Right ventricle myocardium inferior (tissue), 1 donor: ENCODE measurements at places on chromosomes 6 and 20. TPM values are rescaled to one million over a fixed set of nuclear protein-coding genes. Genes with fewer than 3 reads are reported as not detected.

Gene ID1
- total RNA-seq: 98.9 TPM

Gene NFATC2
- 2.1 TPM for total RNA-seq

Gene POU3F2
- total RNA-seq: not detected

Gene VGLL2
- not detected for total RNA-seq

Gene BMP7
- total RNA-seq: 27.2 TPM

Gene TMC2
- total RNA-seq: 0.08 TPM

Gene ARMH2
- not detected for total RNA-seq

Gene C6orf58
- total RNA-seq: not detected

Gene EBF4
- total RNA-seq: 4.7 TPM

GRCh38 chr20:63032026-63032800, 25.4 kb upstream of the BHLHE23 start:
- DNase-seq: no peak

GRCh38 chr20:24720957-24721356, 228.1 kb upstream of the CST7 start:
- DNase-seq: no peak

- DNase-seq: no peak
Observed at GRCh38 chr6:139161817-139162284, 27.0 kb downstream of the HECA start.

DNA sequence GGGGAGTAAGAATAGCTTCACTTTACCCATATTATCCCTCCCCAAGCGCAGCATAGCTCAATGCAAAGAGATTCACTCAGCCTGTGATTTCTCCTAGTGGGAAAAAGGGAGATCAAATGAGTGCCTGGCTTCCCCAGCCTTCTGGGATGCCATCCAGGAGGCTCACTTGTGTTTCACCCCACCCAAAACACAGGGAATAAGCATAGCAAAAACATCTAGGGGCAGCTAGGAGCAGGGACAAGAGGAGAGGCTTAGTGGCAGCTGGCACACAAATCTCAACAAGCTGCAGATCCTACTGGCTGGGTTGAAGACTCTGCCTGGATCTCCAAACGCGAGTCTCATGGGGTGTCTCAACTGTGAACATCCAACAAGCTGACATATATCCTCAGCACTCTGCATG, 715.8 kb downstream of the RNF144B start:
- DNase-seq: no peak

DNA sequence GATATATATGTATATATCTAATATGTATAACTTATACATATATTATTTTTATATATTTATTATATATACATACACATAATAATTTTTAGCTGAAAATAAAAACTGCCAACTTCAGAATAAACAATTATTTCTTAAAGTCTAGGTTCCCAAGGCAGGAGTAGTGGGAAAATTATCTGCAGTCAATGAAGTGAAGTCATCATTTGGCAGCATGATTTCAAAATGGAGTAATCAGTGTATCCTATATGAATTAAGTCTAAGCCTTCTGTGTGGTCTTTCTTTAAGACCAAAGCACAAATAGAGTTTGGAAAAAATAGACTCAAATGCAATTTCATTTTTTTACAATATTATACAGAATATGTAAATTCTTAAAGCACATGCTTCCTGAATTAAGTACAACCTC, 251.0 kb downstream of the SAMD5 start:
- no peak for DNase-seq

DNA sequence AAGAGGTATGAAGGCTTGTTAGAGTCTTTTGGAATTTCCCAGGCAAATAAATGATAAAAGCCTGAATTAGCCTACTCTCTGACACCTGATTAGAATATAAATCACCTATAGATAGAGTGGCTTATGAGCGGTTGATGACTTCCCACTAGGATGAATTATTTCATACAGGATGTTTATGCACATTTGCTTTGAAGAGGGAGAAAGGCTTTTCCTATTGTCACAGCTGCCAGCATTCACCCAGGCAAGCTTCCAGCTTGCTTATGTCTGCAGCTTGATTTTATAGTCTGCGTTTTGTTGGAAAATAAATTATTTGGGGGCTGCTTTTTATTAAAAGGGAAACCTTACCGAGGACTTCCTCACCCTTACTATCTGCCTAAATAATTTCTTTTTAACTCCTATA, 51.3 kb upstream of the EIF2S2 start:
- DNase-seq: no peak

GRCh38 chr6:42257614-42258013, 40.0 kb upstream of the MRPS10 start:
- DNase-seq: no peak

DNA sequence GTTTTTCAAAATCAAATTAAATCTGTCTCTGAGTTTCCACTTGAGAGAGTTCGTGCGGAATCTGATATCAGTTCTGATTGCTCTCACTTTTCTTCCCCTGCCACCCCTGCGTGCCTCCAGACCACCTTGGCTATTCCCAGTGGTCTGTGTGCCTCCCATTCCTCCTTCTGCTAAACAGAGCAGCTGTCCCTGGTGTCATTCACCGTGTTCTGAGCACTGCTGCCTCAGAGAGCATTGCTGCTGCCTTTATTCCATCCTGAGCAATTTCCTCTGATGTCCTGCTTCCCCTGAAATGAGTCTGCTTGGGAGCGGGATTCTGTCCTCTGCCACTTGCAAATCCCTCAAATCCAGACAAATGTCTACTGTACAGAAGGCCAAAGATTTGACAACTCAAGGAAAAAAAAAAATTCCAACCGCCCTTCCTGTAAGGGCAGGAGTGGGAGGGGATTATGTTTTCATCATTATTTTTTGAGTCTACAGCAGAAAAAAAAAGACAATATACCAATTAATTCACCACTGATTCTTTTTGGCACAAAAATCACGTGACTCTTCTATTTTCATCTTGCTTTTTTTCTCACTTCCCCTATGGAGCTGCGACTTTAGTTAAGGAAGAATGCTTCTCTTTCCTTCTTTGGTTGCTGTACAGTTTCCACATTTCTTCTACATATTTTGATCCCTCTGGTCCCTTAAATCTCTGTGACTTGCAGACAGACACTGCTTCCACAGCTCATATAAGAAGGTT, 833.0 kb downstream of the EPHA7 start:
- no peak for DNase-seq

GRCh38 chr6:118551063-118552053, 3.3 kb downstream of the PLN start:
- DNase-seq: no peak

DNA sequence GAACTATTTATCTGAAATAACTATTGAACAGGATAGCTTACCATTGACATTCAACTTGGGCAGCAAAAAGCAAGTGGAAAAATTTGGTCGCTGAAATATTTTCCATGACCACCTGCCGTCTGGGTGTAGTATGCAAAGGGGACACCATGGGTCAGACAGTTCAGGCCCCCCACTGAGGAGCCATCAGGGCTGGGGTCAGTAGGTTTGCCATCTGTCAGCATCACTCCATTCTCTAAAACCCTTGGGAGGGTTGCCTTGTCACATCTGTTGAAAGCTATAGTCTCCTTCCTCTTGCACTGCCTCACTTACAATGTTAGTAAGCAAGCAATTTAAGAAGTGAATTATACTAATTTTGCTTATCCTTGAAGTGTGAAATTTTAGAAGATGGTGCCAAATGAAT, 44.9 kb downstream of the NRN1 start:
- no peak for DNase-seq

GRCh38 chr6:45027126-45027525, 301.0 kb upstream of the RUNX2 start:
- no peak for DNase-seq

GRCh38 chr20:19495905-19496703, 262.0 kb upstream of the RIN2 start:
- DNase-seq: no peak

- no peak for DNase-seq
Observed at GRCh38 chr6:17828149-17828548, 121.4 kb upstream of the NUP153 start.

- DNase-seq: no peak
Observed at GRCh38 chr20:19497064-19497463, 261.0 kb upstream of the RIN2 start.

DNA sequence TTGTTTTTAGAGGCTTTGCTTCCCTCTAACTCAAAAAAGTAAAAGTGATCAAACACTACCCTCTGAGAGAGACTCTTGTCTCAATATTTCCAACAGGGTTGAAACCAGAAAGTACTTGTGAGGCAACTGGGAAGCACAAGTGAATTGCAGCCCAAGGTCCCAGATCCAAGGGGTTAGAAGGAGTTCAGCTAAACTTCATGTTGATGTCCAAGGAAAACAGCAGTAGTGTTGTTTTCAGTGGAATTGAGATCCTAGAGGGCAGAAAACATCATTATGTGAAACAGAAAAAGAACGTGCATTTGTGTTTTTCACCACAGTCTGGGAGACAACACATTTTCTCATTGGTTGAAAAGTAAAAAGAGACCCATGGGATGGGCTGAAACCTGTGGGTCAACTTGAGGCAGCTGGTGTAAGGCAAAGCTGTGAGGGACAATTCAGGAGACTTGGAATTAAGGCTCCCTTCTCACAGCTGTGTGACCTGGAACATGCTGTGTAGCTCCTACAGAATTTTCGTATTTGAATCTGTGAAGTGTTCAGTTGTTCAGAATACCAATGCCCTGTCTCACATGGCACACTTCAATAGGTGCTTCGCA, 508.3 kb downstream of the BMP2 start:
- DNase-seq: no peak

GRCh38 chr6:169253337-169254238, at the start of gene THBS2:
THBS2 (minus strand) TSS chr6:169253846; CDS start chr6:169250784, 3,062 bp downstream.
- DNase-seq: no peak

- DNase-seq: no peak
Observed at GRCh38 chr6:148996815-148997214, 250.0 kb downstream of the UST start.

DNA sequence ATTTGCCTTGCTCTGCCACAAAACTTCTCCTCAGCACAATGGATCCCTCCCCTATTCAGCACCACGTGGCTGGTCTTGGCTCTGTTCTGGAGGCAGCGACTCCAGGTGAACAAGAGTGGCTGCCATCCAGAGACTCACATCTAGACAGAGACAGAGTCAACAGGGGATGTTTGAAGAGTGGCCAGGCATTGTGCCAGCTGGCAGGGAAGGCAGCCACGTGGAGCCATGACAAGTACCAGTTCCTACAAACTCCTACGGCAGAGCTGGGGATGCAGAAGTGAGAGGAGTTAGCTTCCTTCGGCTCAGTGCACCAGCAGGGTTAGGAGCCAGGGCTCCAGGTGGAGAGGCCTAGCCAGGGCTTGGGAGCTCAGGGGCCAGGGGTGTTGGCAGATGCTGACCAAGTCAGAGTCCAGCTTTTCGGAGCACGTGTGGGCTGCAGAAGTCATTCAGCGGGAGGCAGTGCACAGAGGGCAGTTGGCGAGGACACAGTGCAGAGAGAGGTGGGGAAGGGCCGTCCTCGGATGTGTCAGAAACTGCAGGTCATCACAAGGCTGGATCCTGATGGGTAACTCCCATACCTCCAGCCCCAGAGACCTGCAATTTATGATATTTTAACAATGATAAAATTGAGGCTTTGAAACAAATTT, 171.7 kb upstream of the PDE10A start:
- DNase-seq: no peak

- no peak for DNase-seq
Observed at GRCh38 chr6:106617302-106617701, 12.0 kb downstream of the RTN4IP1 start.
